ENCODE measurements at places on chromosomes 4 and X.

DNA sequence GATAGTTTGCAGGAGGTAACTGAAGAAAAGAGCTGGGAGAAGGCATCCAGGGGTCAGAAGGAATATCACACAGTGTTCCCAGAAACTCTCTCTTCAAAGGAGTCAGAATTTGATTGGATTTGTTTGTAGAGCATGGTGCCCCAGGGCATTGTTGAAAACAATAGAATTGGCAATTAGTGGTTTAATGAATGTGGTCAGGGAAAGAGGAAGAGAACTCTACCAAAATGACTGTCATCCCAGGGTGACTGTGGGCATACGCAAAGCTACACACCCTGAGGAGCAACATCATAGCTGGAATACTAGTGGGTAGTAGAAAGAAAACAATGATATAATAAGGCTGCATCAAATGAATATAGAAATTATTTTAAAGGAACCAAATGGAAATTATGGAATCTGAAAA lies 21.5 kb downstream of the TNIP2 start:
- no peak for DNase-seq

GRCh38 chrX:44816367-44816766 lies 27.5 kb upstream of the DUSP21 start:
- DNase-seq = no peak

GRCh38 chr4:7960790-7961655 lies 21.4 kb upstream of the AFAP1 start:
- no peak for DNase-seq

DNA sequence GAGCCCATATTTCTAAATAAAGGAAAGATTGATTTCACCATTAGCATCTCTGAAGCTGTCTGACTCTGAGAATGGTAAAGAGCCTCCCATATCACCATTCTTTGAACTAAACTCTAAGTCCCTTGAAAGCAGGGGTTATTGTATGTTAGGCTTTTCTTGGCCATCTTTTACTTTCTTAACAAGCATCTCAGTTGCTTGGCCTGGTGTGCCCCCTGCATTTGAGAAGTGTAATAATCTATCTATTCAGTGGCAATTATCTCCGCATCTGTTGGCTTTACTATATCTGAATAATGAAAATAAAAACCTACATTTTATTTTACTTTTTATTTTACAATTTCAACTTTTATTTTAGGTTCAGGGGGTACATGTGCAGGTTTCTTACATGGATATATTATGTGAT lies 128.3 kb upstream of the ARMCX2 start:
- DNase-seq = no peak

GRCh38 chr4:138693526-138693925 lies 322.1 kb upstream of the NOCT start:
- DNase-seq = no peak
